Neural crest cell (in vitro differentiated cells): ENCODE measurements at places on chromosomes 7 and 10. TPM values are rescaled to one million over a fixed set of nuclear protein-coding genes. Genes with fewer than 3 reads are reported as not detected.

The PRSS37 gene
- total RNA-seq = not detected in 2 replicates

The JCAD gene
- 0.61 and 1.2 TPM in 2 replicates for total RNA-seq

DNA sequence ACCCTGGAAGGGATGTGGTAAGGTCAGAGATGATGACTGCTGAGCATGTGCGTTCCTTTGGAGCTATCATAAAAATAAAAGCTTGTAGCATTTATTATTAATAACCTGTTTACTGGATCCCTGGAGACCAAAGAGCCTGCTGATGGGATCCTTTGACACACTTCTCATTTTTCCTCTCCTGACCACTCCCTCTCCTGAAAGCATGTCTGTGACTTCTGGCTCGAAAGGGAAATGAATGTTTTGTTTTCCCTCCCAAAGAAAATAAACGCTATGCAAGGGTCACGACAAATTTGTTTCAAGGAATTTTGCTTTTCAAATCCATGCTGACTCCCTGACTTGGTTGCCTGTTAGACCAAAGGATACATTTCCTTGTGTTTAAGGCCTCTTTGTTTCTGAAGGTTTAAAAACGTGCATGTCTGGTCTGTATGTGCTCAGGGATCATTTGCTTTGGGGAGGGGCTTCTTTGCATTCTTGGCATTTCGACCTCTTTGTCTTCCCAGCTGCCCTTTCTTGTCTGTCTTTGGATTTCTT, 185.1 kb upstream of the AGK start:
- H3K4me3 ChIP-seq = peak overlapping the region; percentile 45
- peak overlapping the region; percentile 31 for H3K27ac ChIP-seq
- peaks cover 41% of the 10 kb centered on the region for H3K4me1 ChIP-seq
- H3K36me3 ChIP-seq = no peaks in the 10 kb centered on the region
- DNase-seq = no peak

DNA sequence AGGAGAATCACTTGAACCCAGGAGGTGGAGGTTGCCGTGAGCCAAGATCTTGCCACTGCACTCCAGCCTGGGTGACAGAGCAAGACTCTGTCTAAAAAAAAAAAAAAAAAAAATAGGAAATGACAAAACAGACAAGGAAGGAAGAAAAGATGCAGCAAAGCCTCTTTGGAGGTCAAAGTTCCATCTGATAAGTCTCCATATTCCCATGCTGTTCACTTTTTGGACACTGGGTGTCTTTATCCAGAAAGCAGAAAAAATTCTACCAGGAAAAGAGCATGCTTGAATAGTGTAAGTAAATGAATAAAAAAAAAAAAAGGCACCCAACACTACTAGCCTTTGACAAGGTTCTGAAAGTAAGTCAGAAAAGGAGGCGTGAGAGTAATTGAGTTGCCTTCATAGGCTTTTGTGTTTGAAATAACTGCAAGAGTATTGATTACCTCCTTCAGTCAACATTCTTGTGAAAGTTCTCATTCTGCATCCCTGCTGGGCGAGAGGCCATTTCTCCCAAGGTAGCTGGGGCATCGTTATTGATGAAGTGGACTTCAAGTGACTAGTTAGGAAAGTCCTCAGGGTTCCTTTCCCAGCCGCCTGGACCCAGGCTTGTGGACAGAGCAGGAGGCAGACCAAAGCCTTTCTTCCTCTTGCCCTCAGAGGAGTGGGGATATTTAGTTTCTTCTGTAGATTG, 133.3 kb upstream of the KIF5B start:
- H3K36me3 ChIP-seq = no peaks in the 10 kb centered on the region
- H3K4me1 ChIP-seq = peaks cover 3% of the 10 kb centered on the region
- H3K4me3 ChIP-seq = no peak overlapping the region
- no peaks in the 10 kb centered on the region for H3K27me3 ChIP-seq
- no peak for DNase-seq
- no peak overlapping the region for H3K27ac ChIP-seq

DNA sequence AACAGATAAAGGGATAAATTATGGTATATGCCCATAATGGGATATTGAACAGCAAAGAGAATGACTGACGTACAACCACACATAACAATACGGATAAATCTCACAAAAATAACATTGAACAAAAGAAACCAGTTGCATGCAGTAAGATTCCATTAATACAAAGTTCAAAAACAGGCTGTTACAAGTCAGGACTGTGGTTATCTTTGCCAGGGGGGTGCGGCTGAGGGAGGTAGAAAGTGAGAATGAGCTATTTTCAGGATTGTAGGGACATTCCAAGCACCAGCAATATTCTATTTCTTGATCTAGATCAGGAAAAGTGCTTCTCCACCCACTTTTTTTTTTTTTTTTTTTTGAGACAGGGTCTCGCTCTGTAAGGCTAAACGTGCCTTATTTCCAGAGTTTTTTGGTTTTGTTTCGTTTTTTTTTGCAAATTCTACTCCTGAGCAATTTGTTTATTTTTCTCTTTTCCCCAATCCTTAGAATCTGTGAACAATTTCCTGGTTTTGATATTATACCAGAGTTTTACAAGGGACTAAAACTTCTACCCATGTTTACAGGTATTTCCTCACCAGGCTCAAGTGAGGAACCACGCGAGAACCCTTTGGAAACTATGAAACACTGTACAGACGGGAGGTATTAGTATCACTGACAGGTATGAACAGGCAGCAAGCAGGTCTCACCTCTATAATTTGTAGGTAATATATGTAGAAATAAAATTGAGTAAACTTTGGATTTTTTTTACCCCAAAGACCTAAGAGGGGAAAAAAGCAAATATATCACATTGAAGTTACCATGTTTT, 9.9 kb downstream of the SMURF1 start:
- no peak overlapping the region for H3K4me3 ChIP-seq
- H3K4me1 ChIP-seq = peaks cover 41% of the 10 kb centered on the region
- no peaks in the 10 kb centered on the region for H3K27me3 ChIP-seq
- no peak overlapping the region for H3K27ac ChIP-seq
- peaks cover 3% of the 10 kb centered on the region for H3K36me3 ChIP-seq
- DNase-seq = no peak

- peaks cover 24% of the 10 kb centered on the region for H3K27me3 ChIP-seq
- H3K27ac ChIP-seq = no peak overlapping the region
- H3K36me3 ChIP-seq = no peaks in the 10 kb centered on the region
- H3K4me3 ChIP-seq = peak overlapping the region; percentile 94
- H3K4me1 ChIP-seq = peaks cover 35% of the 10 kb centered on the region
- DNase-seq = no peak
Observed at GRCh38 chr10:31321396-31321941, 2.5 kb downstream of the ZEB1 start.
